ENCODE measurements at places on chromosomes 16 and 17.

DNA sequence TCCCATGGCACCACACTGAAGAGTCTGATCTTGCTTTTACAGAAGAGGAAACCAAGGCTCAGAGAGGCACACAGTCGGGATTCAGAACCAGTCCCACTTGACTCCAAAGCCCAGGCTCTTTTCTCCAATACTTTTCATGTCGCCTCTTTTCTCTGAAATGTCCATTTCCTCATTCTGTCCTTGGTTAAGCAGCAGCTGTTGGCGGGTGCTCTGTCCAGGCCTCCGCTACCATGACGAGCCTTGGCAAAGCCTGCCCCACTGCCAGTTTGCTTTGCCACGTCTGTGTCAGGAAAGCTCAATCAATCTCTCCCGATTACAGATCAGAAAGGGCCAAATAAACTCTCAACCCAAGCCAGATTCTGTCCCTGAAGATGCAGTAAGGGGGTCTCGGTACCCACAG lies 9.1 kb upstream of the CEP295NL start:
- no peak for DNase-seq

DNA sequence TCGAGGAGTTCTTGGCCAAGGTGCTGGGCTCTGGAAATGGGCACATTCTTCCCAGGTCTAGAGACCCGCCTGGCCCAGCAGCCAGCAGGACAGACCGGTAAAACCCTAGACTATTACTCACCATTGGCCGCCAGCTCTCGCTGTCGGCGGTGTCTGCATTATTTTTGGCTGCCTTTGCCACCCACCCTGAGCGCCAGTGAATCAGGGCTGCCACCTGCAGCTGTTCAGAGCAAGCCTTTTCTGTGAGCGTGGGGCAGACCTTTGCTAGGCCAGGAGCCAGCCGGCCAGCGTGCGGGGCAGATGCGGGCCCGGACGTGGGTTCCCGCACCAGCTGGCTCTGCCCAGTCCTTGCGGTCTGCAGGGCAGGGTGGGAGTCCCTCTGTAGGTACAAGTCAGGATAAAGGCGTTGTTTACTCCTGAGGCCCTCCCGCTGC lies 15.8 kb upstream of the CLEC18A start:
- no peak for DNase-seq

DNA sequence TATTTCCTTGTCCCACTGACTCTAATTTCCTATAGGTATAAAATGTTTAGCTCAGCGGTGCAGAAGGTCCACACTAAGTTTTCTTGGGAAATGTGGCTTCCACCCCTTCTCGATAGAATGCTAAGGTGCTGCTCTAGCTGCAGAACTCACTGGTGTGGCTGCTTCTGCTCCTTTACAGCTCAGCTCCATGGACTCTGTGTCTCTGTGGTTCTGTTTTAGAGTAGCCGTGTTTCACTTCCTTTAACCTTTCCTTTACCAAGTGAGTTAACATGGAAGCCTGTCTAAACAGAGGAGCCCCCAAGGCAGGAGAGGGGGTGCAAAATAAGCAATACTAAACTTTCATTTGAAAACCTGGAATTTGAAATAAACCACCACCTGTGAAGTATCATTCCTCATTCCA lies 65.3 kb downstream of the SPECC1 start:
- no peak for DNase-seq

GRCh38 chr16:51321251-51321650 lies 170.2 kb upstream of the SALL1 start:
- no peak for DNase-seq

- DNase-seq = no peak
These were observed 30.7 kb upstream of the CDRT4 start for GRCh38 chr17:15498107-15498506.

Measured in NCI-H2171 (cell line).